ENCODE measurements at places on chromosomes 1 and 21. TPM values are rescaled to one million over a fixed set of nuclear protein-coding genes. Genes with fewer than 3 reads are reported as not detected.

FAM177B gene
- 0.16 TPM for polyA plus RNA-seq

MYOG gene
- not detected for polyA plus RNA-seq

ATP1A4 gene
- polyA plus RNA-seq, result not detected

CAMK1G gene
- 0.11 TPM for polyA plus RNA-seq

SNAP47 gene
- 12.7 TPM for polyA plus RNA-seq

ZSWIM5 gene
- polyA plus RNA-seq, result 2.6 TPM

TPTE gene
- polyA plus RNA-seq, result not detected

TAS1R3 gene
- polyA plus RNA-seq, result 0.34 TPM

UTS2 gene
- polyA plus RNA-seq, result 0.09 TPM

- DNase-seq, result no peak
Observed at GRCh38 chr21:33993286-33994231, 78.0 kb upstream of the ATP5PO start.

- DNase-seq, result no peak
Observed at GRCh38 chr1:111620441-111620971, 917 bp downstream of the RAP1A start.

- no peak for DNase-seq
Observed at GRCh38 chr1:96682056-96682455, 39.5 kb upstream of the PTBP2 start.

DNA sequence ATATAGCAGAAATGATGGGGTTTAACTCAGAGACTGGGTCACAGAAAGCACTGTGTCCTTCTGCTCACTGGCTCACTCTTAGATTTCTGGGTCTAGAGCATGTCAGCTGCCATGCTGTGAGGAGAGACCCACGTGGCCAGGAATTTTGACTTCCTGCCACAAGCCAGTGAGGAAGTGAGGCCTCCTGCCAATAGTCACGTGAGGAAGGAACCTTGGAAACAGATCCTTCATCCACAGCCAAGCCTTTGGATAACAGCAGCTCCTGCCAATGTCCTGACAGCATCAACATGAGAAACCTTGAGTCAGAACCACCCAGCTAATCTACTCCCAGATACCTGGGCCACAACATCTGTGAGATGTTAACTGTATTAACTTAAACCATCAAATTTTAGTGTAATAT lies 114.5 kb upstream of the PLPPR5 start:
- no peak for DNase-seq

DNA sequence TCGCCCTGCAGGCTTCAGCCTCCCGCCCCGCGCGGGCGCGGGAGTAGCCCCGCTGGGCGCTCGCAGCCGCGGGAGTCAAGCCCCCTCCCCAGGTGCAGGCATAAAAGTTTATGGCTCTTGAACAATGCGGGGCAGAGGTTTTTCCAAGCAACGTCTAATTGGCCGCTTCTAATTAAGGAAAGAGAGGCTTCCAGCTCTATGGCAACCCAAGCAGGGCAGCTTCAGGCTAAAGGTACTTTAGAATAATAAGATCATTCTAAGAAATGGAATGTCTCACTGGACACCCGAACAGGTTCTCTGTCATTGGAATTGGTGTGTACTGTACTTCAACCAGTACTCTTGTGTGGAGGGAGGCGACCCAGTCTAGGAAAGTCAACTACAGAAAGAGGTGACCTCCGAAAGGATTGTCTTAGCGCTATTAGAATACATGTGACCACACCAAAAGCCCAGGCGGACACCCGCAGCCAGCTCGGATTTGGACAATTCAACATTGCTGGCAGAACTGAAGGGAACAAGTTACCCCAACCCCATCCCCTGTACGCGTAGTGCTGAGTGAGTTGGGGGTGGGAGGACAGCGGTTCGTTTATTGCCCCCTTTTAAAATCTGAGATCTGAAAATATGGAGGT lies 12.5 kb downstream of the NR5A2 start:
- DNase-seq, result no peak

- DNase-seq, result no peak
Observed at GRCh38 chr1:66274634-66275033, 259.3 kb upstream of the SGIP1 start.

DNA sequence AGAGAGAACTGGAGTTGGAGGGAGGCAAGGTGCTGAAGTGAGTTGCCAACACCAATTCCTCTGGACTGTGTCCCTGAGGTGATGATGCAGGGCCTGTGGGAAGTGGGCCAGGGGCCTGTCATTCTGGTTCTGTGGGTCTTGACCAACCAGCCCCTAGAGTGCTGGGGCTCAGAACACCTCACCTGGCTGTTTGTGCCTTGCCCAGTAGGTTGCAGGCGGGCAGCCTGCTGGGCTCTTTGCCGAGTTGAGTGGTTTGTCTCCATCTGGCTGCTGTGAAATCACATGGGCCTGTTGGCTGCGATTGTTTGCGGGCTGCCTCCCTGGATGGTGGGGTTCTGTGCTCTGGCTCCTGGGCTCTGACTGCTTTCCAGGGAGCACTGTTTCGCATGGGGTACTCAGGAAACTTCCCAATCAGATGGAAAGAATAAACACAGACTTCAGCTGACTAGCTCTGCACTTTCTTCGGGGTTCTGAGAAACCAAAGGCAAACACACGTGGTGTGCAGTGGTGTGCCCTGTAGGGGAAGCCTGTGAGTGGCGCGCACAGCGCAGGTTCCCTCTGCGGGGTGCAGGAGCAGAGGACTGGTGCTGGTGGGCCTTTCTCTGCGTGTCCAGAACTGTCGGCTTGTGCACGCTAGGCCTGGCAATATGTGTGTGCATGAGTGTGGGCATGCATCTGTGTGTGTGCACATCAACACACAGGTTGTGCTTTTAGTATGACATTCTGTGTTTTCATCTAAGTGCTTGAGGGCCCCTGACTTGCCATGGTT lies 95.1 kb downstream of the RHOU start:
- peak; percentile 90 for DNase-seq

DNA sequence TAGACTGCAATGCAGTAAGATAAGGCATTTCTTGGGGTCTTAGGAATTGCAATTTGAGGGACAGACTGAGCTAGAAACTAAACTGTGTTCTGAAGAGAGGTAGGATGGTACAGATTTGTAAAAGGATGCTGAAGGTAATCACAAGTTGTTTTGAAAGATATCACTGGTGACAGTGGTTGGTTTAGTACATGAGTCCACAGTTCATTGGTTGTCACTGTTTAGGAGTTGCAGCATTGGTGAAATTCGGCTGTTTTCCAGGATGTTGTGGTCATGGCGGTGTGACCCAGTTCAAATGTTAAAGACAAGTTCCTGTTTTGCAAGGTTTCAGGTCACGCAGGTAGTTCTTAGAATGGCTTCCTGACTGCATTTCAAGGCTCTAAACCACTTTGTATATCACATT lies 292.8 kb upstream of the B3GALT2 start:
- no peak for DNase-seq

DNA sequence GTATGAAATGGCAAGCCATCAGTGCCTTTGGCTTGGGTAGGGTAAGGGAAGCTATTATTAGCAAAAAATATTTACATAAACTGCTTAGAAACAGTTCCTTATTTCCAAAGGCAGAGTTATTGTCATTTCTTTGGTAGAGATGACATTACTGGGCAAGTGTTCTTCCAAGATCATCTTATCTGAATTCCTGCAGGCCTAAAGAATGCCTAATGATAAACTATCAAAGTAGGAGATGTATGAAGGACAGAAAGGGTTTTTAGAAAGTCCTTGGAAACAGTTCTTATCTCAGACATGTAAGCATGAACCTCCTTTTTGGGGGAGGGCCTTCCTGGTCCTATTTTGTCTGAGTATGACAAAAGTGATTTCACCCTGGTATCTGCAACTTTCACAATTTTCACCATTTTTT lies 5.1 kb upstream of the FRRS1 start:
- DNase-seq, result no peak

DNA sequence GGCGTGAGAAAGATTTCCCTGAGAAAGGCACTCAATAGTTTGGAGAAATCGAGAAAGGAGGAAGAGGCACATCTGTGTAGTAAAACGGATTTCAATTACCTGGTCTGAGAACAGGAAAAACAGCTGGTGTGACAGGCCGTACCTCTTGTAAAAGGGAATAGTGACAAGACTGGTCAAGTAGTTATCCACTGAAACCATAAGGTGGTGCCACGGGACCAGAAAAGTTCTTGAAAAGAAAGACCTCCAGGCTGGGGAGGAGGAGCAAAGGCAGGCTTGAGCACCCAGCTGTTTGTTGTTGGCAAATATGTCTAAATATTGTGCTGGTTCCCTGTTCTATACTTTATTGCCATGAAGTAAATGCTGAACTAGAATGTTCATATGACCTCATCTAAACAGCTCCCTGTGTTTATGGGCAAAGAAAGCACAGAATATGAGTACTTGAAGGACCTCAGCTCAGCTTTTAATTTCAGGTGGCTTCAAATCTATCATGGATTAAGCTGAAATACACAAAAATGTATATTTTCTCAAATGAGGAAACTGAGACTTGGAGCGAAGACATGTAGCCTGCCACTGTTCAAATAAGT lies 4.0 kb downstream of the HAO2 start:
- DNase-seq, result no peak

DNA sequence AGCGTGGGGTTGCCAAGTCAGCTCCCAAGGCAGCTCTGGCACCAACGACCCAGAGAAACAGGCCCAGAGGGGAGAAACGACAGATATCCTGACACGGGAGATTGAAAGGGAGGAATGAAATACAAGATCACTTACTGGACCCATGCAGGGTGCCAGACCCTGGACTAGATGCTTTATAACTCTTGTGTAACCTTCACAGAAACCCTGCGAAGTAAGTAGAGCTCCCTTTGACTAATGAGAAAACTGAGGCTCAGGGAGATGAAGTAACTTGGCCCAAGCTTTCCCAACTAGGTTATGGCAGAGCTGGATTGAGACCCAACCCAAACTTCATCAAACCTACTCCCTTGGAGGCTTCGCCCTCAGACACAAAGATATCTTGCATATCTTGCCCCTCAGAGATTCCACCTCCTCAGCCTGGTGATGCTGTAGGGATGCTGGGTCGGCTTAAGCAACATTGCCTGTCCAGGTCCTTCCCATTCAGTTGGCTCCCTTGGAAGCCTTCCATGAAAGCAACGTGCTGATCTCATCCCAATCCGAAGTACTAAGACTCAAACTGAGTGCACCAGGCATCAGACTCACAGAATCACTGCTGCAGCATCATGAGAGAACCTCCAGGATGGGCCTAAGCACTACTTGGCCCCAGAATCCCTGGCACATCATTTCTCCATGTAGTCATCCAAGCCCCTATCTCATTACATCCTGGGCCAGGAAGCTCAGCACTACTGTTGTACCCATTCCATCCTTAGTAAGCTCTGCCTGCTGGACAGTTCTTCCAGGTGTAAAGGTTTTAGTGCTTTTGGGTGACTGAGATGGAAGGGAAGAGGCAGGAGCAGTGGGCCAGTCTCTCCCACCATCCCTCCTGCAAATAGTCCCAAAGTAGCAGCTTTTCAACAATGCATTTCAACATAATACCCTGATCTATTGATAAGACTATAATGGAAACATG lies 1.1 kb upstream of the IGSF9 start:
- no peak for DNase-seq

GRCh38 chr1:45216200-45216541 lies 9.8 kb upstream of the ZSWIM5 start:
- DNase-seq, result no peak

- DNase-seq, result no peak
Observed at GRCh38 chr1:77706321-77706720, 23.9 kb upstream of the ZZZ3 start.

DNA sequence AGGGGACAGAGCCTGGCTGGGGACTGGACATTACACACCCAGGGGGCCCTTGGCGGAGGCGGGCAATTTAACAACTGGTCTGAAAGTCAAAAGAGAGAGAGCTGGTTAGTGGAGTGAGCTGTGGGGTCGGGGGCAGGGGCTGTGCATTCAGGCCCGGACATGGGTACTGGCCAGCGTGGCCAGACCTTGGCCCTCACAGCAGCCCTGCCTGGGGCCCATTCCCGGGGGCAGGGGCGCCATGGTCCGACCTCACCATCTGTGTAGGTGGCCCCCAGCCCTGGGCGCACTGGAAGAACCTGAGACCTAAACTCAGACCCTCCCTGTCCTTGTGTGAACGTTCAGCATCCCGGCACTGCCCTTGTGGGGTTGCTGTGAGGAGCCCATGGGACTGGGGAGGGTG lies 5.0 kb downstream of the CLDN19 start:
- no peak for DNase-seq

GRCh38 chr1:172383536-172383935 lies 36.9 kb upstream of the C1orf105 start:
- DNase-seq, result no peak

DNA sequence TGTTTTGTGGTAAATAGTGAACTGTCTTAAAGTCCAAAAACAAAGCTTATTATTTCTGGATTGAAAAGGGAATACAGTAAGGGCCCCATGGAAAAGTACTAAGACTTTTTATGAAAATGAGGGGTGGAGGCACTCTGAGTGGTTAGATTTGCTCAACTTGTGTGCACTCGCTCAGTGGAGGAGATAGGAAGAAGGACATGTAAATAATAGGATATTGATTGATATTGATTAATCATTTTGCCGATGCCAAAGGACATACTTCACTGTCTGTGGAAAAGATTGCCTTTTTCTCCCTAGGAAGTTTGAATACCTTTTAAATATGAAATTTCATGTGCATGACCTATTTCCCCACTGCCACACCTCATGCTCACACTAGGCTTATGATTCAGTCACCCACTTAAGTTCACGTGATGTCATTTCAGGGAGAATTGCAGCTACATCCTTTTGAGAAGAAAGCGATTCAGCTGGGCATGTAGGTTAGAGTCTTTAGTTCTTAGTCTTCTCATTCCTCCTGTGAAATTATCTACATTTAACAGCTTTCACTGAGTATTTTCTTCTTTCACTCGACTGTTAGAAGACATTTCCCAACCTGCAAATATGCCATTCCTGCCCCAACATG lies 5.0 kb downstream of the MTR start:
- no peak for DNase-seq

DNA sequence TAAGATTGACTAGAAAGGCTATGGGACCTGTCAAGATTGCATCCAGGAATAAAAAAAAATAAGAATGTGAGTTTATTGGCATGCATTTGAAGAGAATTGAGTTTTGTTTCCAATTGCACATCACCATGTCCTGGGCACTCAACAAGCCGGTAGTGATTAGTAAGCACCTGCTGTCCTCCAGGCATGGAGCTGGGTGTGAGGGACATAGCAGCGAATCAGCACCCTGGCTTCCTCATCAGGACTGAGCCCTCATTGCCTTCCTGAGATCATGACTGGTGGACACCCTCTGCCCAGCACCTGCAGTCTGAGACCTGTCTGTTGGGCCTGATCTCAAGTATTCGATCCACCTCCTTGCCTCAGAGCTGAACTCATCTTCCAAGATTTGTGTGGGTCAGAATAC lies 26.8 kb downstream of the S100A6 start:
- DNase-seq, result no peak

GRCh38 chr1:23423415-23424292 lies 894 bp downstream of the TCEA3 start:
- peak; percentile 90 for DNase-seq

GRCh38 chr1:241944300-241944699 lies 13.3 kb upstream of the BECN2 start:
- DNase-seq, result no peak
